ENCODE measurements at places on chromosomes 3 and 15.

DNA sequence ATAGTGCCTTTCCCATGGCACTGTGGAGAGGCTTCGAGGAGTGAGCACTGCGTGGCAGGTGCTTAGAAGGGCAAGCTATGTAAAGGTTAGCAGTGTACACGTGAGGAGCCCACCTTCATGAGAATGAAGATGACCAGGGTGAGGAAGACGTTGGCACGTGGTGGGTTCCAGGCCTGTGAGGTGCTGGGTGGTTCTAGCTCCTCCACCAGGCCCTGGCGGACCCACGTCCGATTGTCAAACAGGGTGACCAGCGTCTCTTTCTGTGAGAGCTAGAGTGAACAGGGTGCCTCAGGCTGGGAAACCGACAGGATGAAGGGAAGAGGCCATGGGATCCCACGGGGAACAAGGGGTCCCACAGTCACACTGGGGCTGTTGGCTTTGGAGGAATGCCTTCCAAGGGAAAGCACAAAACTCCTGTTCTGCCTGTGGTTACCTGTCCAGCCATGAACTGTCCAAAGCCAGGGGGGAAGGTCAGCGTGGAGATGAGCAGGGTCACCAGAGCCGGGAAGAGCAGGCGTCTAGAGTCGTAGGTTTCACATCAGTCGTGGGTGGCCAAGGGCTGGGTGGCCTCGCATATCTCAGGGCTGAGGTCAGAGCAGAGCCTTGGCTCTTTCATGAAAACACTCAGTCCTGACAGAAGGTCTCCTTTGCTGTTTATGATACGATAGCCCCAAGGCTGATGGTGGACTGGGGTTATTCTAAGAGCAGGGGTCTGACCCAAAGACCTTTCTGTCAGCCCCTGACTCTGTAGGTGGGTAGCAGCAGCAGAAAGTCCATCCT lies 6.0 kb downstream of the CLCN2 start:
- DNase-seq, result no peak

DNA sequence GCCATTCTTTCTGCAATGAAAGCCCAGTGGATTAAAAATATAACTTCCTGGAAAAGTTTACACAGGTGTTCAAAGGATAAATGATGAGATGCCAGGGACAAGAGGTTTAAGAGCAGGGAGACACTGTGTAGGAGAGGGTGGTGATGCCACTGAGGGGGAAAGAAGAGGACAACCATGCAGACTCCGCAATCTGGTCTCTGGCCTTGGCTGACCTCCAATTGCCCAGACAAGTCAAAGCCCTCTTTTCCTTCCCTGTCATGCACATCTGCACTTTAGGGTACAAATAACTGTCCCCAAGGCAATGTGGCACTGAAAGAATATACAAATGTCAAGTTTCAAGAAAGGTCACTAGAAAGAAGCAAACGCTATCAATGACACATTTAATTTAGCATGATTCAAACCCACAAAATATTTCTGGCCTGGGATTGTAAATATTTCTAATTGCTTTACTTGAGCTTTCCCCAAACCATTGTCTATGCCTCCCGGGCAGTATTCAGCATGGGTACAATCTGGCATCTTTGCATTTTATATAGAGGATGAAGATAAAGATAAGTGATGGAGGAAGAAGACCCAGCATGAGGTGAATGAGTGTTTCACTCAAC lies 319.4 kb downstream of the PLCL2 start:
- no peak for DNase-seq

DNA sequence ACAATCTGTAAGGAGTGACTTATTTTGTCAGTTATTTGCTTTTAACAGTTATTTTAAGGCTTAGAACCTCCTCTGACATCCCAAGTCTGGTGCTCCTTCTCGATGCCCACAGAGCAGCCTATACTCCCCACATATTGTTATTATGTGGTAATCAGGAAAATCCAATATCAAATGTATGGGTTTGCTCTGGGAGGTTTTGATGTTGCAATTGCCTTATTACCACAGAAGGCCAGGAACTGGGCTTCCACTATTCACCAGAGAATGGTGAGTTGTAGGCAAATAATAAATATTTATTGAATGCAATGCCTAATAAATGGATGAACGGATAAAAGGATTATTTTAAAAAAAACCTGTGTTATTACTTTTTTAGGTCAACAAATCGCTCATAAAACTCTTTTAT lies 12.2 kb downstream of the NEK10 start:
- DNase-seq, result no peak

DNA sequence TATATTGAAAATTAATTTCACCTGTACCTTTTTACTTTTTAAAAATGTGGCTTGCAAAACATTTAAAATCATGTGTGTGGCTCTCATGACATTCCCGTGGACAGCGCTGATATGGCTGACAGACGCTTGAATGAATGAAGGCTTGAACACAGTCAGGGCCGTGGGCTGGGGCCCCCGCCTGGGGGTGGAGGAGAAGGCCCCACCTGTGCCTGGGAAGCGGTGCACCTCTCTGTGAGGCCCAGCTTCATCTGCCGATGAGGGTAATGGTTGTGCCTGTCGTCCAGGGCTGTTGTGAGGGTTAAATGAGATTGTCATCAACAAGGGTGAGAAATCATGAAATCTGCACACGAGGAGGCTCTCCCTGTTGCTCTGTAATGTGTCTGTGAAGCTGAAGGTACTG lies 85.9 kb upstream of the PRR23E start:
- DNase-seq, result no peak

GRCh38 chr3:196219194-196219969 lies 3.0 kb downstream of the SLC51A start:
- peak; percentile 89 for DNase-seq

DNA sequence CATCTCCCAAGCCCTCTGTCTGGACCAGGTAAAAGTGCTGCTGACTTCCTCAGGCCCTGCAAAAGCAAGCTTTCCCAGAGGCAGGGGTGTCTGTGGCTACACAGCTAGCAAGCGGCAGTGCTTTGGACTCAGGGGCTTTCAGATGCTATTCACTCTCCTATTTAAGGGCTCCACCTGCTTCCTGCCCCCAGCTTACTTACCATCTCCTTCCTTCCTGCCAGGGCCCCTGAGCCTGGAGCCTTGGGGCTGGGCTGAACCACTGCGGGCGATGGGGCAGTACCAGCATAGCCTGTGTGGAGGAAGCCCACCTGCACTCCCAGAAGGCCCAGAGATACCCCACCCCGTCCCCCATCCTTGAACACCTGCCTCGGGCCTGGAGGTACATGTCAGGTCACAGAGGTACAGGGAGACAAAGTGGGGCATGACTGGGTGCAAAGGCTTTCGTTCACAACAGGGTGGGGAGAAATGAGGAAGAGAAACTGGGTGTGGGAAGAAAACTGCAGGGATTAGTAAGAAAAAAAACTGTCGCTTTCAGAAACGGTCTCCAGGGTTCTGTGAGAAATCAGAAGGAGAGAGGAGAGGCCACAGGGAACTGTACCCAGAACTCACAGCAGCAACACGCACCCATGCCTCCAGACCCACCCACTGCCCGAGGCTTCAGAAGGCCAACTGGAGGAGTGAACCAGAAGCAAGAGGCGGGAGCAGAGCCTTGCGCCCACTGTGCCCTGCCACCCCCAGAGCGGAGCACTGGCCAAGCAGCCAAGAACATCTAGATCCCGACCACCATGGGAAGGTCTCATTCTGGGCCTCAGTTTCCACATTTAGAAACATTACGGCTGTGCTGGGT lies 49.5 kb downstream of the CCDC12 start:
- peak; percentile 46 for DNase-seq

DNA sequence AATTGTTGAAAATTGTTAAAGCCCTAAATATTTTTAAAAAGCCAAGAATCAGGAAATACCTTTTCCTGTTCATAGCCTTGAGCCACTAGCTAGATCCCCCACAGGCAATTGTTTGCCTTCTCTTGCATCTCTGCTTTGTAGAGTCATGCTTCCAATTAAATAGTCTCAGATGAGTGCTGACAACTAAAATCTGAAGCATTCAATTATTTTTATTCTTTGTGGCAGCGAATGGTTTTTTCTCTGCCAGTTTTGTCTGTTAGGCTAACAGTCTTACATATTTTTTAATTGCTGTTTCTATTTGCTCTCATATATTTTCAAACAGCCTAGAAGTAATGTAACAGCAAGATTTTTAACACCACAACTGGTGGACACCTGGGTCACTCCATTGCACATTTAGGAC lies 277.1 kb upstream of the GBE1 start:
- DNase-seq, result peak; percentile 20
